ENCODE measurements at places on chromosomes 2 and 18.

GRCh38 chr2:28101123-28101522 is 210.6 kb downstream of the BABAM2 start:
- no peak for DNase-seq

- no peak for DNase-seq
Observed at GRCh38 chr2:33384599-33384961, 91.9 kb upstream of the RASGRP3 start.

- DNase-seq: peak; percentile 42
Observed at GRCh38 chr18:2656237-2656980, 883 bp downstream of the SMCHD1 start.

DNA sequence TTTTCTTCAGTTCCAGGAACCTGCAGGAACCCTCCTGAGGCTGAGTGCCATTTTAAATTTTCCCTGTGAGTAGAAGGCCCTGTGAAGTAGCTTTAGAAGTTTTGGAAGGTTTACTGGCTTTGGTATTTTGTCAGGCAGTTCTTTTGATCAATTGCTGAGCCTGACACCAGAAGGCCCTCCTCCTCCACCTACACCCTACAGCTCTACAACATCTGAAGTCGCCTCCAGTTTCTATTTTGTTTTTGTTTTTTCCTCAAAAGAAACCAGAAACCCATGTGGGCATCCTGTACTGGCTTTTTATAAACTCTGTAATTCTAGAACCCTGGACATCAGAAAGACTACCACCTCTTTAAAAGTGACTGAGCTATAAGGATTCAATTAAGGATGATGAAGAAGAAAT is 153.7 kb downstream of the NRXN1 start:
- no peak for DNase-seq

DNA sequence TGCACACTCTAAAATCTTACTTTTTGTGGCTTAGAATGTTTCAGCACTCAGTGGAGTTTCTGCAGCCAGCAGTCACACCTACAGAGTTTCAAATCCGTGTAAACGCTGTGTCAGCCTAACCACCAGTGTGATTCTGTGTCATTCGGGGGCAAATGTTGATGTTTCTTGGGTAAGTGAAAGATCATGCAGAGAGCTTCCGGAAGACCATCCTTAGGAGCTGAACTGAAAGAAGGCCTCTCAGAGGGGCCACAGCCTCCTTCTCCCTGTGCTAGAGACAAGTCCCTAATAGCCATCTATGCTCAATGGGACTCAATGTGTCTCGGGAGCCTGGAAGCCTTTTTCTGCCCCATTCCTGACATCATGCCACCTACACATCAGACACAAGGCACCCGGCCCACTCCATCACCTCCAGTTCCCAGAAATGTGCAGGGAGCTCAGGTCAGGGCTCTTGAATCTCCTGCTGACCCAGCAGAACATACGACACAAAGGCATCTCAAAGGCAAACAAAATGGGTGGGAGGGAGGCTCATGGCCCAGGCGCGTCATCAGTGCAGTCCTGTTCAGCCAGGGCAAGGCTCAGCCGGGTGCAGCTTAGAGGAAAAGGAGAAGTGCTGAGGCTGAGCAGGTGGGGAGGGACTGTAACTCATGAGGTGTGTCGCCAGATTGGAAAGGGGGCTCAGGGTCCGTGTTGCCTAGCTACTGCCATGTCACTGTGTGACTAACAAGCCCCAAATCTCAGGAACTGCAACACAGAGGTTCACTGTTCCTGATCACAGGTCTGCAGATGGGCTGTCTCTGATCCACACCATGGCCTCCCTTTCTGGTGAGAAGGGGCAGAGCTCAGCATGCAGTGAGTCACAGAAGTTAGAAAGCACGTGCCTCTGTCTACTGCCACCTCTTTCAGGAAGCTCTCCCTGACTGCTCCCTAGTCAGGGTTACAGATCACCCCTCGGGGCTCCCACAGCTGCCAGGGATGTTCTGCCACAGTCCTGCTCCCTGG is 82.0 kb downstream of the SMAD7 start:
- no peak for DNase-seq

DNA sequence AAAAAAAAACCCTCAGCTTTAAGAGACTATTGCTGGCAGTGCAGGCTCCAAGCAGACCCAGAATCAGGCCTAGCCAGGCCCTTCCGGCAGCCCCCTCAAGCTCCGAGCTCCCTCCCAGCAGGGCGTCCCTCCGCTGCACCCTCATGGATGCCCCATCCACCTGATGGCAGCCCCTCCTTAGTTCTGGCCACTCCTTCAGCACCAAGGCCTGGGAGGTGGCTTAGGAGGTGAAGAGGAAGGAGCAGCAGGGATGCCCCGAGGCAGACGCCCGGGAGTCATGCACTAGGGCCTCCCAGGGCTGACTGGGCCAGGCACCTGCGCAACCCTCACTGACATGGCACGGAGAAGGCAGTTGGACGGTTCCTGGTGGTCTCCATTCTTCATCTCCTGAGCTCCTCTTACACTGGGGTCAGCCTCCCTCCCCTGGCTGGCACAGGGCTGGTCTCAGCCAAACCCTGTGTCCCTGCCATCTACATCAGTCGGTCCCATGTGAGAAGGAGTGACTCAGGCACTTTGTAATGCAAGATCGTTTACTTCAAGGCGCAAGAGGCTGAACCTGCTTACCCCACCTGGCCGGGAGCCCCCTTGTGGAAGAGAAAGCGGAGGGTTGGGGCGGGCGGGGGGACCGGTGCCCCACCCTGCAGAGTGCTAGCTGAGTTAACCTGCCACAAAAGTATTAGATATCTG is 53.5 kb upstream of the ID2 start:
- DNase-seq: no peak

GRCh38 chr18:59219672-59220163 is at the start of gene GRP:
TSS of gene GRP (plus strand) at chr18:59220158. CDS start at chr18:59220266, 108 bp downstream.
- peak; percentile 44 for DNase-seq

DNA sequence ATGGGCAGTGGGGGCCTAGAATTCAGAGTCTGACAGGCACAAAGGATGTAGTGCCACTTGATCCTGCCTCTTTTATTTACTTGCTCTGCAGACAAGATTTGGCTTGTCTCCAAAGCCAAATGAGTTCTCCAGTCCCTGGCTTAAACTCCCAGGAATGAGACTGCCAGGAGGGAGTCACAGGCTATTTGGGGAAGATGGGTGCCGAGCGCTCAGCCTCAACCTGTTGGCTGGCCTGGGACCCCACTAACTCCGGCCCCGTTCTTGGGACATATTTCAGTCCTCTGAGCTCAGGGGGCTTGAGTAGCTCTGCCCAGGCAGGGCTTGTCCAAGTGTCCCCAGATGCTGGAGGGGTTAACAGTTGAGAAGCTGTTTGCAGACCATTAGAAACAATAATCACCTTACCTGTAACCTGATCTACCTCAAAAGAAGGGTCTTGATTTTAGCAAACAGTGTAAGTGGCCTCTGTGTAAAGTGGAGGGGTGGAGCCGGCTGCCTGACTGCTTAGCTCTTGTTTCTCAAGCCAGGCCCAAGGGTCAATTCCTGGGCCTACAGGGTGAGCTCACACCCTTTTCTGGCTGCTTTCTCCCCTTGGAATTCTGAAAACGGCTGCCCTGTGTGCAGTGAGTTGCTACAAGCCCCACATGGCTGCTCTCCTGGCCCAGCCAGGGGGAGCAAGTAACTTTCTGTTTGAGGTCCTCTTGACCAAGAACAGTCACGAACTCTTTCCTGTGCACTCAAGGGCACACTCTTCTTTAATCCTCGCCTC is 27.1 kb upstream of the FZD5 start:
- DNase-seq: peak; percentile 53

DNA sequence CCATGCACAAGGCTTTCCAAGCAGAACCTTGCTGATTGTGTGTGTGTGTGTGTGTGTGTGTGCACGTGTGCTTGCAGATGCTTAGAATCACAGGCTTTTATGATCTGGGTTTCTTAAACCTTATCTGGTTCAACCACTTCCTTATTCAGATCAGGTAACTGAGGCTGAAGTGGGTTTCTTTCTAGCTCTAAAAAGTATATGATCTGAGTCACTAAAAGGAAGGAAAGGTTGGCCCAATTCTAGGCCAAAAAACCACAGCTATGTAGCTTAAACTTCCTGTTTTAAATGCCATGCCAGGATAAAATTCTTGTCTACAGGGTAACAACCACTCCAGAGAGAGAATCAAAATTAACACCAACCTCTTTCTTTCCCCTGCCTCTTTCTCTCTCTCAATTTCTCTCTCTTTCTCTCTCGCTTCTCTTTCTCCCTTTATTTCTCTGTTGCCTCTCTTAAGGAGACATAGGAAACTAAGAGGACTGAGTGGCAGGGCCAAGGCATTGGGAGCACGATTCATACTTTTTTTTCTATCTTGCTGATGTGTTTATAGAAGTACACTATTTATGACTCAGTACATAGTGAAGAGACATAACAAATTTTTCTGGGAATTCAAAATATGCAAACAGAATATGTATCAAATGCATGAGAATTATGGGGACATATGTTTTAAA is 140.3 kb downstream of the TRIB2 start:
- no peak for DNase-seq

- no peak for DNase-seq
Observed at GRCh38 chr2:216792222-216793021, 67.4 kb downstream of the TNP1 start.

DNA sequence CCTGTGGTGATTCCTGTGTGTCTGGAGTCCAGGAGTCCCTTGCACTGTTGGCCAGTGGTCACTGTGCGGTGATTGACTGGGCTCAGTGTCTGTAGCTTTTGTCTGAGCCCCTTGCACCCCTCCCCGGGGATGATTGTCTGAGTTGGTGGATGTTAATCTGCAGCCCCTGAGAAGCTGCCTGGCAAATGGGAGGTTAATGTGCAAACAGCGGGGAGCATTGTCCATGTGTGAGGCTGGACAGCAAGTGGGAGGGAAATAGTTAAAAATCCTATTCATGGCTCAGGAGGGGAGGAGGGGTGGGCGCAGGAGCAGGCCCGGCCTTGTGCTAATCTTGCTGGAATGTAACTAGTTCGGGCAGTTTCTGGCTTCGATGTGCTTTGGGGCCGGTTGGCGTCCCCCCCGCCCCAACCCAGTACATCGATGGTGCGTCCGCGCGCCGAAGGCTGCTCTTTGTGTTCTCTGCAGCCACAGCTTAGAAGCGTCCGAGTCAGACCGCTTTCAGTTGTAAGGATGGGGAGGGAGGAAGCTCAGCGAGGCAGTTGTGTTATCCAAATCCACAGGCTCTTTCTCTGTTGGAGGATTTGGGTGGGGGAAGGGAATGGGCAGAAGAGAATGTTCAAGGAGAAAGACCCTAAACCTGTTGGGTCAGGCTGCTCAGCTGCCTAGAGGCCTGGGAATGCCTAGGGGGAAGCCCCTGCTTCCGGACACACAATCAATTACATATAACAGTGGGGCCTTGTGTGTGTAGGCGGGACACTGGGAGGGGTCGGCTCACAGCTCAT is 71.8 kb downstream of the TGOLN2 start:
- peak; percentile 85 for DNase-seq

DNA sequence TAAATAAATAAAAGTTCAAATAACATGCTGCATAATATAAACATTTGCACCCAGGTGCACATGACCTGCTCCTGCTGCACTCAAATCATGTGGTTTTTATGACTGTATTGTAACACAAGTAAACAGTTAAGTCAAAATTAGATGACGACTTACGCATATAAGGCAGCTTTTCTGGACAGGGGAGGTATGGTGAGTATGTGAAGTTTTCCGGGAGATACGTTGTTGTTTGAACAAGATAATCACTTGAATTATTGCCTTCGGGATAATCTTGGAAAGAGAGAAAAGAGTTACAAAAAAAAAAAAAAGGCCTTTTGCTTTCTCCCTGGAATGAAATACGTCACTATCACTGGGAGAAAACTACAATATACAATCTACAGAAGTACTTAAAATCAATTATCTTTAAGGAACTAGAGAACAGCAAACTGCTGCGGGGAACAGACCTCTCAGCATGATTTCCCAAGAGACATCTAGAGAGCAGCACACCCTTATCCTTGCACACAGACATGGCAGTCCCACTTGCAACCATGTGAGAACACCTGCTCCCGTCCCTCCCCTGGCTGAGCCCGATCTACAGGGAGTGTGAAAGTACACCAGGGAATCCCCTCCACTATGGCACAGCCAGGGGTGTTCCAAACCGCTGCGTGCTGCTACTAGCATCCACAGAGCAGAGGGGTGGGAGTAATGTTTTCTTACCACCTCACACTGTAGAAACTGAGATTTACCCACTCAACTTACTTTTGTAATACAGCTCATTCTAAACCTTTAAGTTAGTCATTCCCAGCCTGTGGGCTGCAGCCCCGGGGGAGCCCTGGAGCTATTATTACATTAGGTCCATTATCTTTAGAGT is 26.3 kb downstream of the B4GALT6 start:
- no peak for DNase-seq

DNA sequence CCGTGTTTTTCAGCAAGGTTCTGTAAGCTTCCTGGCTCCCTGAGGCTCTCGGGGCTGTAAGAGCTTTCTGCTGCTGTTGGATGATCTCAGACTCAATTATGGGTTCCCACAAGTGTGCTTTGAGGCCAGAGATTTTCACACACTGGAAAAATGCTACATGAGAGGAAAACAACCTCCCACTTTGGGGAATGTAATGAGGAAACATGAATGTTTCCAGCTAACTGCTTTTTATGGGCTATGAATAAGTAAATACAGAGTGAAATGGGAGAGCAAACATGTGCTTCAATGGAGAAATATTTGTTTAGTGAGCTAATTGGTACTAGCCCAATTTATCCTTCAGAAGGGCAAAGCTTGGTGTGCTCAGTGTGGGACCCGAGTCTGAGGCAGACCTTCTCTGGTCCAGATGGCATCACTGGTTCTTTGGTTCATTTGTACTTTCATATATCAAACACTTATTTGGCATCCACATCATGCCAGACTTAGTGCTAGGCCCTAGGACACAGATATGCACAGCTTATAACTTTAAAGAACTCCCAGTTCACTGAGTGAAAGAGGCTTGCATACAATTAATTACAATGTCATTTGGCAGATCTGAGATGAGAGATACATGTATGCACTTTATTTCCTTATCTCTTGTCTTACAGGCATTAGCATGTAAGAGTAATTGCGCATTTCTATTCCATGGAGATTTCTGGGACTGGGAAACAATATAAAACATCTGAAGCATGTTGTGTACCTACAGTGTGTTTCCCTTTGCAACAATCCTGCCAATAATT is 248.8 kb downstream of the RDH14 start:
- no peak for DNase-seq

DNA sequence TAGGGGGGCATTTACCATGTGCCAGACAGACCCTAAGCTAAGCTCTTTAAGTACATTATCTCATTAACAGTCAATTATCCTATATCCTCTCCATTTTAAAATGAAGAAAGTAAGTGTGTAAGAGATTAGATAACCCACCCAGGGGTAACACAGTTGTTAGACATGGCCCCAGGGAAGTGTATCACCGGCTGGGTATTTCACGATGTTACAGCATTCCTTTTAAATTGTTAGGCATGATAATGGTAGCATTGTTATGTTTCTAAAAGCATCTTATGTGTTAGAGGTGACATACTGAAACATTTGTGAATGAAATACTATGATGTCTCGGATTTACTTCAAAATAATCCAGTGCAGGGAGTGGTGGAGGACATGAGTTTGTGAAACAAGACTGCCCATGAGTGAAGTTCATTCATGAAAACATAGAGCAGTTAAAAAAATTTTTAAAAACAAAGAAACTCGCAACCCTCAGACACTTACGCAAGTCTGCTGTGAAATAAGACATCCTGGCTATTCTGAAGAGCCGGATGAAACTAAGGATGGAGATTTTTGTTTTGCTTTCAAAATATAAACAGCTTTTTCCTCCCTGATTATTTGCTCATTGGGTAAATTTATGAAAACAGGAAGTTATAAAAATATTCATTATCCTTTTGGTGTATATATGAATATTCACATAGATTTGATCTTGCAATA is 54.9 kb downstream of the IL1RL2 start:
- no peak for DNase-seq

GRCh38 chr2:38697116-38697840 is 31.4 kb downstream of the GALM start:
- no peak for DNase-seq

- no peak for DNase-seq
Observed at GRCh38 chr2:191802180-191802579, 44.7 kb downstream of the CAVIN2 start.

All from WTC11 (cell line).